NCI-H774 (cell line): ENCODE measurements at places on chromosomes 3 and 15.

GRCh38 chr3:195238081-195238571, 32.8 kb downstream of the XXYLT1 start:
- no peak for DNase-seq

- peak; percentile 33 for DNase-seq
These were observed 194.6 kb upstream of the TPM1 start for GRCh38 chr15:62847900-62848489.

GRCh38 chr3:106842151-106842550, 535.1 kb upstream of the CCDC54 start:
- DNase-seq: no peak

- no peak for DNase-seq
These were observed 34.1 kb upstream of the LIMD1 start for GRCh38 chr3:45560281-45560971.

- DNase-seq: no peak
These were observed 228.1 kb upstream of the FEZF2 start for GRCh38 chr3:62601238-62602070.

DNA sequence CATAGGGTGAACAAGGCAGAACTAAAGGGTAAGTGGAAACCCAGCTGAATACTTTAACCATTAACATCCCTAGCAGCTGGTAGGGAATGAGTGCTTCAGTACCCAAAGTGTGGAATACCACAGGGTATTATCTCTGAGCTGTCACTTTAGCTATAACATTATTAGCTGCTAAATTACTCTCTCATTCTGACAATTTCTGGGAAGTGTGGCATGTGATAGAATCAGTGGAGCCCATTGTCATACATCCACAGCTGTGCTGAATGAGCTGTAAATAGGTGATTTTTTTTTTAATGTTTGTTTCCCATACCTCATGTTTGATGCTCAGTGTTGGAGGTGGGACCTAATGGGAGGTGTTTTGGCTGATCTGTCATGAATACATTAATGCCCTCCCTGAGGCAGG, 894.3 kb downstream of the DIPK2A start:
- DNase-seq: no peak

DNA sequence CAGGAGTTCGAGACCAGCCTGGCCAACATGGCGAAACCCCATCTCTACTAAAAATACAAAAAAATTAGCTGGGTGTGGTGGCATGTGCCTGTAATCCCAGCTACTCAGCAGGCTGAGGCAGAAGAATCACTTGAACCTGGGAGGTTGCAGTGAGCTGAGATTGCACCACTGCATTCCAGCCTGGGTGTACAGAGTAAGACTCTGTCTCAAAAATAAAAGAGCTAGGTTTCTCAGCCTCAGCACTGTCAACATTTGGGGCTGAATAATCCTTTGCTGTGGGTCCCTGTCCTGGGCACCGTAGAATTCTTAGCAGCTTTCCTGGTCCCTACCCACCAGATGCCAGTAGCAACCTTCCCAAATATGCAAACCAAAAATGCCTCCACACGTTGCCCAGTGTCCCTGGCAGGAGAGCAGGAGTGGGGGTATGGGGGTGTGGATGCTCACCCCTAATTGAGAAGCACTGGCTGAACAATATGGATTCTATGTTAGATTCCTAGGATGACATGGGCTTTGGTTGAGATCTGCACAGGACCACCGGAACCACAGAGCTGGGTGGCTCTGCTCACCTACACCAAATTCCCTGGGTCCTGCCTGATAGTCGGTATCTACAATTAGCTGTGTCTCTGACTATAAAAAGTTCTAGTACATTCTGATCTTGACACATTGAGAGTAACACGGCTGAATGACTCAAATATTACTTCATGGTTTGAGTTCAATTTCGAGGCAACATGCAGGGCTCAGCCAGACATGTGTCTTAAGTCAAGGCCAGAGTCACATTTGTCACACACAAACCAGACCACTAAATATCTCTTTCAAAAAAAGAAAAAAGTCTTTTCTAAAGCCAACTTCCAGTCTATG, 577.0 kb upstream of the MDFIC2 start:
- no peak for DNase-seq

GRCh38 chr15:77746254-77747174, 113.8 kb upstream of the LINGO1 start:
- no peak for DNase-seq

GRCh38 chr3:15633159-15633558, 31.6 kb downstream of the BTD start:
- no peak for DNase-seq

- DNase-seq: no peak
These were observed 269.4 kb upstream of the ZPLD1 start for GRCh38 chr3:102165367-102165766.

GRCh38 chr3:53077476-53078220, 31.8 kb upstream of the SFMBT1 start:
- no peak for DNase-seq

GRCh38 chr3:23648326-23648995, 157.3 kb upstream of the UBE2E1 start:
- no peak for DNase-seq

GRCh38 chr3:194318511-194319161, 32.5 kb downstream of the CPN2 start:
- DNase-seq: no peak

DNA sequence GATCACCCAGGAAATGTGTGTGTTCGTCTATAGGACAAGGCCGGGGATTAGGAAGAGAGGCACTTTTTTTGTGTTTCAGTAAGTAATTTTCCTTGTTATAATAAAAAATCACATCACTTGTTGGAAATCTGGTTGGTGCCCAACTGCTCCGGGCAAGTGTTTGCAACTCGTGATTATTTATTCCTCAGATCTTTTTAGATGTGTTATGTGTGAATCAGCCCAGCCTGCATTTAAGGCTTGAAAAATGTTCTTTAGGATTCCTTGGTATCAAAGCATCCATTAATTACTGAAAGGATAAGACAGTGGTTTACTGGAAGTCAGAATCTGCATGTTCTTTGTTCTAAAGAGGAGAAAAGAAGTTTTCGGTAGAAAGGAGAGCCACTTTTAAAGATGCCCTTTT, 345.6 kb downstream of the FEZF2 start:
- no peak for DNase-seq

- no peak for DNase-seq
These were observed 12.4 kb upstream of the SEC62 start for GRCh38 chr3:169954142-169954756.

GRCh38 chr15:71142780-71143179, 27.5 kb downstream of the THSD4 start:
- DNase-seq: no peak

GRCh38 chr3:52293491-52294319, 6.1 kb downstream of the GLYCTK start:
- DNase-seq: no peak

DNA sequence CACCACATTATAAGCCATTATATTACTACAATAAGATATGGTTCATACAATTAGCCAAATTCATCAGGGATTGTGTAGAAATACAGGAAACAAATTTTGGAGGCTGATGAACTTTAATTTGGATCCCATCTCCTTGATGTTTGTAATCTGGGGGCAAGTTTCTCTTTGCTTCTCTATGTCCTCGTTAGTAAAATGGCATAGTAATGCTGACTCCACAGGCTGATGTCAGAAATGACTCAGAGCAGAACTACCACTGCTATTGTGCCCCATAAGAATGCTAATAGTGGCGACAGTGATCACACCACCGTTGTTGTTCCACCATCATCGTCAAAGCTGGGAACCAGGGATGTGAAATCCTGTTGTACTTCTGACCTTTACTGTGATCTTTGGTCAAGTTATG, 722.3 kb upstream of the LMCD1 start:
- DNase-seq: no peak

DNA sequence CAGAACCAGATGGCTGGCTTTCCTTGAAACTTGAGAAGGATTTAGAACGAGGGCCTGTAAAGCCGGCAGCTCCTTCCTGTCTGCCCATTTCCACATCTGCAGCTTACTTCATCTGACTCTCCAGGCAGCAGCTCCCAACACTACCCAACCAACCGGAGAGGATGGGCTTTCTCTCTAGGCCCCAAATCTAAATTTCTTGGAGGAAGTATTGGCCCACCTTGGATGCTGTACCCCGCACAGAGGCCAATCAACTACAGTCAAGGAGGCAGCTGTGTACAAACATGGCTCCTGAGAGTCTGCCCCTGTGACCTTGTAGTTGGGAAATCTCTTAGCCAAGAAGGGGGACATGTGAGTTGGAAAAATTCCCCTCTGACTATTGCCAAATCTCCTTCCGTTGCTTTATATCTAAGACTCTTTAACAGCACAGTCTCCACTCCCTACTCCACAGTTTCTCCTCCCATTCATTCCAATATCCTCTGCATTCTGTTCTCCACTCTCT, 8.0 kb upstream of the ACAP2 start:
- no peak for DNase-seq

GRCh38 chr3:17359911-17360310, 382.5 kb downstream of the TBC1D5 start:
- no peak for DNase-seq

GRCh38 chr3:15520185-15520584, 1.3 kb downstream of the COLQ start:
- DNase-seq: no peak

- DNase-seq: peak; percentile 76
These were observed 44.8 kb upstream of the ATP2C1 start for GRCh38 chr3:130849091-130849552.

DNA sequence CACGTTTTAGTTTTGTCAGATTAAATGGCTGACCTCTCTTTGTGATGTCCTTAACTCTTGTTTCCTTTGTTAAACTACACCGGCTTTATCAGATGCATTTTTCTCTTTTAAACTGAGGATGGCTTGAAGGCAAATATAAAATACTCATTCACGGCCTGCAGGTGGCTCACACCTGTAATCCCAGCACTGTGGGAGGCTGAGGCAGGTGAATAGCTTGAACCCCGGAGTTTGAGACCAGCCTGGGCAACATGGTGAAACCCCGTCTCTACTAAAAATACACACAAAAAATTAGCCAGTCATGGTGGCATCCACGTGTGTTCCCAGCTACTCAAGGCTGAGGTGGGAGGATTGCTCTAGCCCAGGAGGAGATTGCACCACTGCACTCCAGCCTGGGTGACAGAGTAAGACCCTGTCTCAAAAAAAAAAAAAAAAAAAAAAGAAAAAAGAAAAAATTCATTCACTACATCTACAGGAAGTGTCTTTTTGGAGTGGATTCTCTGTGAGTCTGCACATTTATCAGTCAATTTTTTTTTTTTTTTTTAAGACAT, 34.7 kb upstream of the SACM1L start:
- DNase-seq: no peak

GRCh38 chr3:121606106-121606505, 12.9 kb downstream of the FBXO40 start:
- DNase-seq: no peak

GRCh38 chr15:87343966-87344365, 912.6 kb downstream of the NTRK3 start:
- no peak for DNase-seq

DNA sequence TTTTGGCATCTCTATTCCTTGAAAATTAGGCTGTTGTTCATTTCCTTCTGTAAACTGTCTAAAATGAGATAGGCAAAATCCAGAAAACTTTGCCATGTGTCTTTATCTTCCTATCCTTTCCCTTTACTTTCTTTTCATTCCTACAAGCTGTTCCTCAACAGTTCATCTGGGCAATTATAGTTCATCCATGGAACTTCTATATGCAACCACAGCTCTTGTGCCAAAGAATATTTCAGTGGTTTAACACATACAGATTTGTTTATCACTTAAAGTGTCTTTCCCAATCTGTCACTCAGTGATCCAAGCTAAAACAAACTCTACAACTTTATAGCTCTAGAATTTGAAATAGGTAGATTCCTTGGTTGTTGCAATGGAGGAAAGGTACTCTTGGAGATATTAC, 230.3 kb upstream of the EPHA6 start:
- no peak for DNase-seq

- no peak for DNase-seq
These were observed 44.4 kb upstream of the B3GALNT1 start for GRCh38 chr3:161149529-161149928.

DNA sequence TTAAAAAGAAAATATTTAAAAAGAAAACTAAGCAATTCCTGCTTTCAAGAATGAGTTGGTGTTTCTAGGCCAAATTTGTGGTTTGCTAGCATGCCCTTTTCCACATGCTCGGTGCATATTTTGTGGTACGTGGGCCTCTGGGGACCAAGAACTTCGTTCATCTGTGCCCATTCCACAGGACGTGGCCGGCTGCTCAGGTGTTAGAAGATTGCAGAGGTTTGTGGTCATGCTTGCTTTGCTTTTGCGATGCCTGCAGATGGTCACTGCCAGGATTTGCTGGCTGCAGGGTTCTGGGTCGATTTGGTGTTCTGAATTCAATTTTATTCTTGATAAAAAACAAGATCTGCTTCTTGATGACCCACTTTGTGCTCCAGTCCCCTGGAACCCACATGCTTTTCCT, 7.5 kb downstream of the PSTPIP1 start:
- DNase-seq: no peak

GRCh38 chr3:124034016-124034843, 42.3 kb upstream of the ROPN1 start:
- DNase-seq: no peak
